ENCODE measurements at places on chromosomes 4 and X.

GRCh38 chrX:74107666-74108065, 196.3 kb upstream of the ZCCHC13 start:
- no peak for DNase-seq

GRCh38 chr4:74023709-74024108, 14.8 kb downstream of the CXCL3 start:
- no peak for DNase-seq

DNA sequence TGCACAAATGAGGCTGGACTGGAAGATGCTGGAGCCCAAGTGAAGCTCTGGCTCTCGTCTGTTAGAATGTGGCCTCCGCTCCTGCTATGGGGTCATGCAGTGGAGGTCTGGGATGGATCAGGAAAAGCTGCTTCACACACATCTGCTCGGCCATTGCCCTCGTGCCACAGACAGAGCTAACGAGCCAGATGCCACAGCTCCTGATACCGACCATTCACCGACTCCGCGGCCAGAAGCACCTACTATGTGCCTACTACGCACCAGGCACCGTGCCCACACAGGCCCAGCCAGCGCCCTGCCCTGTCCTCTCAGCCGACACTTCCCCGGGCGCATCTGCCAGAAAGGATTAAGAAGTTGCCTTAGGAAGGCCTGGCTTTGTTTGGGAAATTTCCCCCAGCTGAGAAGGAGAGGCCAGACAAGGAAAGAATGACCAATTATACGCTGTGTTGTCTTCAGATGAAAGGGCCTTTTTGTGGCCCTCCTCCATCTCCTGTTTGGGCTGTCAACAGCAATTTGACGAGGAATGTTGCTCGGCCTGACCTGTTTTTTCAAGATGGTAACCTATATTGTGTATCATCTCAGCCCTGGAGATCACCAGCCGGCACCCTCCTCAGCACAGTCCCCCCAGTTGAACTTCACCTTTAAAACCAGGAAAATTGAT, 34.3 kb downstream of the HMX1 start:
- DNase-seq: no peak

DNA sequence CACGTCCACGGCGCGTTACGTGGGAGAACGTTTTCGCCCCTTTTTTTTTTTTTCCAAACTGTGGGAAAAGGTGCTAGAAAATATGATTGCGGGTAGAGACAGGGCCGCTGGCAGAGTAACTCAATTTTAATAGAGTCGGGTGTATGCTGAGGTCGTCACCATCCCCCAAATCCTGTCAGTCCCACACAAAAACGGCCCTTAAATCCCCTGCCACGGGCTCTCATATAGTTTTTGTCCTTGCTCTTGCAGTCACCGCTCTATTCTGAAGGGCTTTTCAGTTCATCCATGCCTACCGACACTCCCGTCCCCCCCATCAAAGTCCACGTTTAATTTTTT, 796 bp upstream of the MED14 start:
- no peak for DNase-seq

DNA sequence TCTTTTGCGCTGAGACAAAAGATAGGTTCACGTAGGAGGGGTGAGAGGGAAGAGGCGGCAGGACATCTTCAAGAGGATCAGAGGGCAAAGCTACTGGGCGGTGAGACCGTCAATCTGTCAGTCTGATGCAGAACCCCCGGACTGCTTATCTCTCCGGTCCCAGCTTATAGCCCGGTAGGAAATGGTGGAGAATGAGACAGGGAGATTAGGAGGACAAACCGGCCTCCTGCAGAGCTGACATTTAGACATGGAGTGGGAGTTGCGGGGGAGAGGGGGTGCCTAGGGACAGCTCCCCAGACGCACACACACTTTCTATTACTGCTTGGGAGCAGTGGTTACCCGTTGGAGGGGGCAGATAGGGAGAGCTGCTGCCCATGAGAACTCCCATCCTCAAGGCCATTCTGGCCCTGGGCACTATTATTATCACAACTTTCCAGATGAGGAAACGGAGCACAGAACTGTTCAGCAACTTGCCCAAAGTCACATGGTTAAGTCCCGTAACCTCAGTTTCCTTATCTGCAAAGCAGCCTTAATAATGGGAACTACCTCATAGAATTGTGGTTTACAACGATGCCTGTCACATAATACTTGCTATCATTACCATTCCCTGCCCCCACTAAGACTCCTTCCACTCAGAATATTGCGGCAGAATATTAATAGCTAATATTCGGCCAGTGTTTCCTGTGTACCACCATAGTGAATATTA, 1.1 kb upstream of the HDAC6 start:
- DNase-seq: peak; percentile 54

DNA sequence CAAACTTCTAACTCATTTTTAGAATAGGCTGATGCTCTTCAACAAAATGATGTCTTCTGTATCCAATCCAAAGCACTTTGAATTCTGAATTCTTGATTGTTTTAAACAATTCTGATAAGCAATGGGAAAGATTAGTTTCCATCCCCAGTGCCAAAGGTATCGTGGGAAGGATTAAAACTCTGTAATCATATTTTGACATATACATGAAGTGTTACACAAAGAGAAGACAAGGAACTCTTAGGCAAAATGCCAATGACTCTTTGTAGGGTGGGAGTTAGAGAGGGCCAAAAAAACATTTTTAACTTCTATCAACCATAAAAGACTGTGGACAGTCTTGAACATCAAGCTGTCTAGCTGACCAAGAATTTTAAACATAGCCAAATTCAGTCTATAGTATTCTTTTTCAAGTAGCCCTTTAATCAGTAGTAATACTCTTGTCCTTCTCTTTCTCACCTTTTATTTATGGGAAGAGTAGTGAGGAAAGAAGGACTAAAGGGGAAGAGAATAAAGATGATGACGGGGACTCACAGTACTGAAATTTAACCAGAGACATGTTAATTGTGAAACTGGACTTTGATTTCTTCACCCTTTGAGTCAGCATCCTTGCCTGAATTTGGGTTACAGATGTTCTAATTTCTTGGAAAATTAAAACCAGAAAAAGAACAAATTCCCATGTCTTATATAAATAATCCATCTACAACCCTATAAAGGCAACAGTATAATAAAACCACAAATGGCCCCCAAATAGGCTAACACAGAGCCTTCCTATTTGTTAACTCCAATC, 51.8 kb upstream of the VEGFD start:
- DNase-seq: peak; percentile 16

DNA sequence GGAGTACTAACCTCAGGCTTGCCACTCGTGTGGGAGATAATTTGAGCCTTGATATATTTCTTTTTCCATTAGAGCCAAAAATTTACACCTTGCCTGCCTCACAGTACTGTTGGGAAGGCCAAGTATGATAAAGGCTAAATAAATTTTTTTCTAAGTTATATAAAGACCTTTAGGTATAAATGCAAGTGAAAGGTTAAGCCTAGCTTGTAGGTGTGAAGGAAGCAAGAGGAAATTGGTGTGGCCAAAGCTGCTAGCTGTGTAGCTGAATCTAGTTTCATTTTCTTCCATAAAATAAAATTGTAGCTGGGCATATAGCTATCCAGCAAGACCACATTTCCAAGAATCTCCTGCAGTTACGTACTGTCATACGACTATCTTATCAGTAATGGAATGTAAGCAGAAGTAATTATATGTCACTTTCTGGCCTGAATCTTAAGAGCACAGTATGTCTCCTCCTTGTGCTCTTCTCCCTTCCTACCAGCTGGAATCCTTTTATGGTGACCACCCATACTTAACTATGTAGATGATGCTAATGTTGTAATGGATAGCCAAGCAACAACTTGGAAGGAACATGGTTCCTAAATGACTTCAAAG, 14.3 kb upstream of the GABRE start:
- no peak for DNase-seq

GRCh38 chr4:59175617-59176016, 2024.5 kb upstream of the ADGRL3 start:
- DNase-seq: no peak

DNA sequence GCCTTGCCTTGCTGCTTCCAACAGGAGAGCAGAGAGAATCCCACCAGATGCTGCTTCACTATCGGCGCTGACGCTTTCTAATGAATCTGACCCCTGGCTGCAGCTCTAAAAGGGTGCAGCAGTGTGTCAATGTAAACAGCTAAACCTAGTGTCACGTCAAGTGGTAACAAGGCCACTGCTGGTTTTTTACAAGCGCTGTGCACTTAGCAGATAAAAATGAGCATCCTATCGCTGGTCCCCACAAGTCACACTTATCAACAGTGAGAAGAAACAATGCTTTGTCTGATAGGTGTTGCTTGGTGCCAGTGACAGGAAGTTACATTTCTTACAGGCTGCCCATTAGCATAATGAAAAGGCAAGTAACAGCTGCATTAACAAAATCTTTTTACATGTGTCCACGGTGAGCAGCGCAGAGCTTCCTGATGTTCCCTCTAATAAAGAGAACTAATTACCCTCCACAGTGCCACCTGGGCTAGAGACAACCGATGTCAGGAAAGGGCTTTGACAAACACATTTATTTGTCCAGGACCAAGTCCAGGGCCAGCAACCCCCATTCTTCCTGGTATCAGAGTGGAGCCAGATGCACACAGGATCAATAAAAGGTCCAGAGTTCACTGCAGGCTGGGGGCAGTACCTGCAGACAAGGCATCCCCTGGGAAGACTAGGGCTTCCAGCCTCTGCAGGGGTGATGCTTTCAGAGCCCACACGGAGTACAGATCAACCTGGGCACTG, 176.0 kb downstream of the MGST2 start:
- no peak for DNase-seq

DNA sequence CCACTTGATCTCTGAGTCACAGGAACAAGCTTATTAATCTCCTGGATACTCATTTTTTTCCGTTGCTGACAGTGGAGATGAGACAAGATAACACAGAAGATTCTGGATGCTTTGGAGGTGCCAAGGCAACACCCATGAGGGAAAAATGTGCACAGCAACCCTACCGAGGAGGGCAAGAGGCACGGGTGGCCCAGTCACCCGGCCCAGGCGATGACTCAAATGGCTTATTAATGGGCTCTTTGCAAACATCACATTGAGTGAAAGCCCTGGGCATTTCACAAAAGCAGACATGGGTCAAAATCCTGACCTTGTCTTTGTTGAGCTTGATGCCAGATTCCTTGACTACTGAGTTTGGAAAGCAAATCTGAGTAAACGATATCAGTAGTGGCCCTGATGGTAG, 315.1 kb downstream of the STK32B start:
- no peak for DNase-seq

DNA sequence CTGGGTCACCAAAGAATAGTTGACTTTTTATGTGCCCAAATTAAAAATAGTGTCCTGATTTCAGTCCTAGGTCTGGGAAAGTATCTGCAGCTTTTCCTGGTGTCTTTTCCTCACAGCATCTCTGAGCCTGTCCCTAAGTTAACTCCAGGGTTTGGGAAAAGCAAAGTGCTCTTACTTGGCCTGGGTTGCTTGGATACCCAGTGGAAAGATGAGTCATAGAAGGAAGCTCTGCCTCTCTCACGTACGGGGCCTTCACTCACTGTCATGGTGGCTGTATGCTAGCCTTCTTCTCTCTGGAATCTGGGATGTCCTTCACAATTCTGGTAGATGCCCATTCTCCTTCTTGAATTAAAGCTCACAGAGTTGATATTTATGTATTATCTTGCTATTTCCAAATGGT, 607.3 kb downstream of the ANKRD50 start:
- DNase-seq: no peak

All from CD14-positive monocyte (primary cell).